ENCODE measurements at places on chromosomes 1 and 21. TPM values are rescaled to one million over a fixed set of nuclear protein-coding genes. Genes with fewer than 3 reads are reported as not detected.

DNA sequence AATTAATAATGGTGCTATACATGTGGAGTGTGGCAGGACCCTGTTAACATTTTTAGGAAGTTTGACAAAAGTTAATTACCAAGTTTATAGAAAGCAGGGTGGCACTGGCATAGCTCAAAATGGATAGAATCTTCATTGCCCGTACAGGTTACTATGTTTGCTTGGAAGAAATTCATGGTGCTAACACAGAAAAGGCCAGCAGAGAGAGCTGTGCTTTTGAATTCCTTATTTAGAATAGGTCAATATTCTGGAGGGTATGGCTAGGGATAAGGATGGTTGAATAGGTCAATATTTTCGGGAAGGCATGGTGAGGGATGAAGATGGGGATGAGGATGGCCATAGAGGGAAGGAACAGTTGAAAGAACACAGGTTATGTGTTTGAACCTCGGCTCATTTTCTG is 345.1 kb downstream of the LMO4 start:
- DNase-seq, result no peak

- DNase-seq, result no peak
Observed at GRCh38 chr1:8477983-8478362, 160.1 kb downstream of the SLC45A1 start.

Gene ITLN2
- total RNA-seq, result not detected

DNA sequence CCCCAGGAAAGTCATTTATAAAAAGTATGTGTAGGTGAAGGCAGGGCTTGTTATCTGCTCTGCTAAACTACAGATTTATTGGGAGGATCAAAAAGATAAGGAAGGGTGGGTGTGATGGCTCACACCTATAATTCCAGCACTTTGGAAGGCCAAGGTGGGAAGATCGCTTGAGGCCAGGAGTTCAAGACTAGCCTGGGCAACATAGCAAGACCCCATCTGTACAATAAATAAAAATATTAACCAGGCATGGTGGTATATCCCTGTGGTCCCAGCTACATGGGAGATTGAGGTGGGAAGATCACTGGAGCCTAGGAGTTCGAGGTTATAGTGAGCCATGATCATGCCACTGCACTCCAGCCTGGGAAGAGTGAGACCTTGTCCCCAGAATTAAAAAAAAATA is 86.4 kb downstream of the NENF start:
- DNase-seq, result no peak

DNA sequence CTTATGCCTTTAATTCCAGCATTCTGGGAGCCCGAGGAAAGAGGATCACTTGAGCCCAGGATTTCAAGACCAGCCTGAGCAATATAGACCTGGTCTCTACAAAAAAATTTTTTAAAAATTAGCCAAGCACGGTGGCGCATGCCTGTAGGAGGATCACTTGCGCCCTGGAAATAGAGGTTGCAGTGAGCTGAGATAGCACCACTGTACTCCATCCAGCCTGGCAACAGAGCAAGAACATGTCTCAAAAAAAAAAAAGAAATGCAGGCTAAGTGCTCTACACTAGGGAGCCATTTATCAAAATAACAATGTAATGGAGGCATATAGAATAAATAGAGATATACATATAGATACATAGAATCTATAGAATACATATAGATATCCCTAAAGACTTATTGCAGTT is 23.3 kb downstream of the CEPT1 start:
- no peak for DNase-seq

DNA sequence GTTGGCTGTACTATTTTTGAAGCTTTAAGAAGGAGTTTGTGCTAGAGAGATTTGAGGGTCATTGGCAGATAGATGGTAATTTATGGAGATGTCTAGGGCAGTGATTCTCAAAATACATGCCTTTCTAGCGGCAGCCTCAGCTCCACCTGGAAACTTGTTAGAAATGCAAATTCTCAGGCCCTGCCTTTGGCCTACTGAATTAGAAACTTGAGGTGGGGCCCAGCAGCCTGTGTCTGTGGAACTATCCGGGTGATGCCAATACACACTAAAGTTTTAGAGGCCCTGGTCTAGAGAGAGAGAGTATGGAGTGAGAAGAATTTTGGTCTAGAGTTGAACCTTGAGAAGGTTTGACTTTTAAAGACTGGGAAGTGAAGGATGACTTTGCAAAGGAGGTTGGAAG is 82.5 kb downstream of the CDC14A start:
- DNase-seq, result no peak

Gene EXO1
- total RNA-seq, result 0.33 TPM

GRCh38 chr1:39882152-39882551 is 1.2 kb downstream of the TRIT1 start:
- no peak for DNase-seq

Gene CD84
- total RNA-seq, result 3.2 TPM

GRCh38 chr1:38527373-38527966 is 332.1 kb downstream of the RRAGC start:
- no peak for DNase-seq

- no peak for DNase-seq
Observed at GRCh38 chr1:201332616-201333335, 44.7 kb downstream of the TNNT2 start.

DNA sequence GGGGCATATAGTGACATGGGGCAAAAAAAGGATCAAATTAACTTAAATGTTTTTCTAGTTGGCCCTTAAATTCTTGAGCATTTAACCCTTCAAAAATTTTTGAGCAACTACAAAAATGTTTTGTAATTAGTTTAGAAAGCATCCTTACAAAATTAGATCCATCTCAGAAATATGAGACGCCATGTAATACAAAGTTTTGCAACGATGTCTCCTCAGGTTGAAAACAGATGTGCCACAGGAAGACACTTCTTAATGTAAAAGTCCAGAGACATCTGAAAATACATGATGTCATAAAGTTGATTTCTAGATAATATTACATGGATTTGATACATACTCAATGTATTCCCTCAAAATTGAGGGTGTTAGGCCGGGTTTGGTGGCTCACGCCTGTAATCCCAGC is 37.5 kb downstream of the CD46 start:
- DNase-seq, result no peak

Gene NGF
- total RNA-seq, result 0.55 TPM

Gene CD48
- total RNA-seq, result 1.2 TPM

GRCh38 chr1:247184254-247184653 is 12.4 kb upstream of the ZNF124 start:
- DNase-seq, result no peak

DNA sequence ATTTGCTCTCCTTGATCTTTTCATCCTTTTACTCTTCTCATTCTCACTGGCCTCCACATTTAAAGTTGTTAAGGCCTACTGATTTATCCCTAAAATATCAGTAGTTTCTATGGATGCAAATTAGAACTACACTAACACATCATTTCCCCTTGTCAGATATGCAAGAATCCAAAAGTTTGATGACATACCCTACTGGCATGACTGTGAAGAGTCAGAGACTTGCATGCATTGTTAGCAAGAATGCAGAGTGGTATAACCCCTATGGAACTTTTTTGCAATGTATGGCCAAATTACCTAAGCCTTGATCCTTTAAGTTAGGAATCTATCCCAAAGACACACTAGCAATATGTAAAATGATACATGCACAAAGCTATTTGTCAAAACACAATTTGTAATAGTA is 23.6 kb upstream of the HIVEP3 start:
- no peak for DNase-seq

- DNase-seq, result no peak
Observed at GRCh38 chr1:159932296-159933285, 7.3 kb upstream of the TAGLN2 start.

Gene CYP4Z1
- total RNA-seq, result 0.55 TPM

GRCh38 chr1:165854101-165854845 is 26.9 kb downstream of the UCK2 start:
- DNase-seq, result no peak

DNA sequence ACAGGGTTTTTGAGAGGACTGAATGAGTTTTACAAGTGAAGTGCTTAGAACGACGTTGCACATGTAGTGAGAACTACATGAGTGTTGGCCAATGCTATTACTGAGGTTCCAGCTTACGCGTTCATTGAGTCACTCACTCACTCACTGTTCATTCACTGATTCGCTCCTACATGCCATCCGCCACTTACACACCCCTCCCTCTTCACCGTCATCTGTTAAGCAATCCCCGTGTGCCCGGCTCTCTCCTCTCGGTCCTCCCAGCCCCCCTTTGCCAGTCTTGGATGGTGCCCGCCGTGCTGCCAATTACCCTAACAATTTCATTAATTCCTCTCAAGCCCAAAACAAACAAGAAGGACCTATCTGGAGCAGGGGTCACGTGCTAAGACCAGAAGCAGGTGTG is 27.3 kb upstream of the EPHA2 start:
- peak; percentile 66 for DNase-seq

DNA sequence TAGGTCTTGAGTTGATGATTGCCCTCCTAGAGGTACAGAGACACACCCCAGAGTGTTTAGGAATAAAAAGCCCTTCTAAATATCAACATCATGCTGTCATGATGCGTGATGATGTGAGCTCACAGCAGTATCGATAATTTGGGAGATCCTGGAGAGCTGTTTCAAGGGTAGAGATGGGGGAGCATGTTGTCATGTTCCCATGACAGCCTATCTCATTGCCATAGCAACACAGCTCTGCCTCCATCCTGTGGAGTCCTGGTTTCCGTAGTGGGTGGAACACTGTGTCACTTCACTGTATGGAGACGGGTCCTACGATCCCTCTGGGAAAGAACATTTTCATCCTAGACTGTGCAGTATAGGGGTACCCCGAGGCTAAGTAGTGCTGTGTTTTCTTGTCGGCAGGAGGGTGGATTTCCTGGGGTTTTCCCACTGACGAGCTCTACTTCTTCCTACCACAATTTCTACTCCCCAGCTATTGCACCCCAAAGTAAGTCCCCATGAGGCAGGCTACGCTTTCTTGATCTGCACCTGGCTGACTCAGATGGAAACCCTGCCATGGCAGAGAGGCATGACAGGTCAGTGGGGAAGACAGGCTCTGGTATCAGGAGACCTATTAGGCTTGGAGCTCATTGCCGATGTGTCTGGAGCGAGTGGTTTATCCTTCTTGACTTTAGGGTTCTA is 7.2 kb downstream of the KISS1 start:
- no peak for DNase-seq

Gene S100A7A
- total RNA-seq, result not detected

DNA sequence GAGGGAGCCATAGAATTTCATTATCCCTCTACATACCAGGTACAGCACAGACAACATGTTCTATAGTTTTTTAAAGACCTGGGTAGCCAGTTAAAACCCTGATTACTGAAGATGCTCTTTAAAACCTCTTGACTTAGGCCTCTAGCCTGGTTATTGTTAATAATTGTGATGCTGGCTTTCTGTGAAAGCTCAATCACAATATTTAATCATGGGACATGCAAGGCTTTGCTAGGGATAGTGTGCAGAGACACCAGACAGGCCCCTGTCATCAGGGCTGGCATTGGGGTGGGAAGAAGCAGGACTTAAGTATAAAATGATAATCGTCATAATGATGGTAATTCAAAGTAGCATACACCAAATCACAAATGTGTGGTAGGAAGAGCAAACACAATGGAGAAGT is 274.4 kb downstream of the PTBP2 start:
- no peak for DNase-seq

DNA sequence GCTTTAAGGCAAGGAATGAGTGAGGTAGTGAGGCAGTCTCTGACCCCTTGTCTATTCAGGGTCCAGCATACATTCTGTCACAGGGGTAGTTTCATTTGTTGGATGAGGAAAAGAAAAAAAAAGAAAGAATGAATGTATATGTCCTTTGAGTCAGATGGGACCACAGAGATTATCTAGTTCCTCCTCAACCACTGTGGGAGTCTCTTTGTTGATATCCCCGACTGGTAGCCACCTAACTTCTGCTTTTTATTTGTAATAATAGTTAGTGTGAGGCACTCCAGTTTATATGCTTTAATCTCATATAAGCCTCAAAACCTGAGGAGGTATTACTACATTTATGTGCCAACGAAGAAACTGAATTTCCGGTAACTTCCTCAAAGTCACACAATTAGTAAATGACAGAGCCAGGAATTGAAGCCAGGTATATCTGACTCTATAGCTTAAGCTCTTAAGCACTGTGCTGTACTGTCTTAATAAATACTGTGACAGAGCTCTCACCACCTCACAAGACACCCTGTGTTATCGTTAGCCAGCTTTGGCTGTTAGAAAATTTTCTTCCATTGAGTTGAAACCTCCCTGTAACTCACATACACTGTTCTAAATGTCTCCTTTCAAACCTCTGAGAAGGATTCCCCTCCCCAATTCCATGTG is 82.2 kb downstream of the MDM4 start:
- DNase-seq, result no peak

DNA sequence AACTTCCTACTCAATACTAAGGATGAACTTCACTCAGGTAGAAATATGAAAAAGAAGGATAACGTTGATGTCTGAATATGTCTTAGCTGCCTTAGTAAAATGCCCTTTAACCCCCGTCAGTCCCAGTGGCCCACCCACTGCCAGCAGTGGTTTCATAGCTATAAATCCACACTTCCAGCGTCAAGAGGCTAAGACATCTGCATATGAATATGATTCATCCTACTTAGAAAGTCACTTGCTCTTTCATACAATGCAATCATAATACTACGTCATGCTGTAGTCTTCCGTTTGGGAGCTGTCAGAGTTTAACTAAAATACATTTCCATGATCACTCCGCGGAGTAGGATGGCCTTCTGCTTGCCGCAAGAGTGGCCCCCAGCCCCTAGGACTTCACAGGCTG is 247.3 kb downstream of the SDCCAG8 start:
- DNase-seq, result no peak

DNA sequence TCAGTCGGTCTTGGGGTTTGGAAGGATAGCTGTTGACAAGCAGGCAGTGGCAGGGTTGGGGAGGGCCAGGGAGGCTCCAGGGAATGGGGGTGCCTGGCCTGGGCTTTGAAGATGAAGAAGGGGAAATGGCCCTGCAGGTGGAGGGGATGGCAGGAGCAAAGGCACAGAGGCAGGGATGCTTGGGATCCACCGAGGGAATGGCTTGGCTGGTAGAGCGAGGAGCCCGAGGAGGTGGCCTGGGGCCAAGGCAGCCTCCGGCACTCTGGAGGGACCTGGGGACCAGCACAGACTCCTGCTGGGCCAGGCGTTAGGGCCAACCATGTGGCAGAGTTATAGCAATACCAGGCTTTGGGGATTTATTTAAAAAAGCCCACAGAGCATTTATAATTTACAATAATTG is 62.9 kb upstream of the EDN2 start:
- DNase-seq, result no peak

Gene MYCL
- total RNA-seq, result 14.7 TPM

- DNase-seq, result no peak
Observed at GRCh38 chr21:22657781-22658180, 1659.6 kb downstream of the NCAM2 start.

GRCh38 chr1:54499097-54499359 is 49.0 kb upstream of the ACOT11 start:
- DNase-seq, result no peak

DNA sequence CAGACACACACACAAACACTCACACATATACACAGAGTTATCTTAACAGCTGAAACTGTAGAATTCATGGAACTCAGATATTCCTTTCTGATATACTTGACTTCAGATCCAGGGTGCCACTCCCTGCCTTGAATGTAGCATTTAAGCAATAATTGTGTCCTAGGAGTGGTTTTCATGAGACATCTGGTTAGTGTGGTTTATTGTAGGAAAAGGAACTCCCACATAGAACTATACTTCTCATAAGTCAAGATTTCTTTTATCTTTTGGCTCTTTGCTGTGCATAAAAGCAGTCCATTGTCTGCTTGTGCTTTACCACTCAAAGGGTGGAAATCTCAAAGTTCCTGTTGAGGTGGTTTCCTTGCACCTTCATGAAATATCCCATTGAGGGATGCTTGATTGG is 272.6 kb upstream of the SGIP1 start:
- DNase-seq, result no peak

Gene LIN28A
- total RNA-seq, result 1.1 TPM

Gene POMGNT1
- total RNA-seq, result 39.8 TPM

All from left lobe of liver (tissue), 2 donors.